ENCODE measurements at places on chromosomes 4 and X. TPM values are rescaled to one million over a fixed set of nuclear protein-coding genes. Genes with fewer than 3 reads are reported as not detected.

GRCh38 chrX:105297041-105297440 is 76.5 kb upstream of the TEX13A start:
- no peak for ATAC-seq

DNA sequence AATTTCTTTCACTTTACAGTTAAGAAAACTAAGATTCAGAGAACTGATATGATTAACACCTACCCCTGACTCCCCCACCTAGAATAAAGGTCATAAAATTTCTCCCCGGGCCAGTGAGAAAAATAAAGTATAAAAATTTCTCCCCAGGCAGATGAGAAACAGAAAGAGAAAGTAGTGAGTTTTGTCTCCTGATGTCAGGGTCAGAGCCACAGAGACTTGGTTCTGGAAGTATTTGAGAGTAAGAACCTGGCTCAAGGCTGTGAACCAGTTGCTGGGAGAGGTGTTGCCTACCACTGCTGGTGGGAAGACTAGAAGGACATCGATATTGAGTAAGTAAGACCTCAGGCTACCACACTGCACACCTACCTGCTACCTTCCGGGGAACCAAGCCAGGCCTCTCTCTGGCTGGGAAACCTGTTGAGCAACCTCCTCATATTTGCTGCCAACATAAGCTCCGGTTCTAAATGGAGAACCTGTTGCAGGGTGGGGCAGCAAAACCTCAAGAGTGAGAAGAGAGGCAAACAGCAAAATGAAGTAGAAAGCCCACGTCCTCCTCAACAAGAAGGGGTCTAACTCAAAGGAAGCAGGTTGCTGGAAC is 104.2 kb upstream of the PUDP start:
- ATAC-seq = no peak

- no peak for ATAC-seq
These were observed 55.0 kb upstream of the NKX1-1 start for GRCh38 chr4:1460967-1461868.

DNA sequence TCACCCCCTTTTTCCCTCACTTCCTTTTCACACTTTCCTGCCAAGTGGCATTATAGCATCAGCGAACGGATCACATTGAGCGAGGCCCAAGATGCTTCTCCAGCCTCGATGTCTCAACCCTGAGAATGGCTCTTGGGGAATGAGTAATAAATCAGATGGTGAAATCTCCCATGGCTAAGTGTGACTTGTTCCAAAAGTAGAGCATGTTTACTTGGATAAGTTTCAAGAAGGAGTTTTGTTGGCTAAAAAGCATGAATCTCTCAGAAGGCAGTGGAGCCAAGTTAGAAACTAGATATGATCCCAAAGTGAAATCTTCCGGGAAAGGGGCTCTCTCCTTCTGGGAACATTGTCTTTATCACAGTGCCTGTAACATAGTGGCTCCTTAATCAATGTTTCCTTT is 316.3 kb downstream of the CAMK2D start:
- peak; percentile 30 for ATAC-seq

DNA sequence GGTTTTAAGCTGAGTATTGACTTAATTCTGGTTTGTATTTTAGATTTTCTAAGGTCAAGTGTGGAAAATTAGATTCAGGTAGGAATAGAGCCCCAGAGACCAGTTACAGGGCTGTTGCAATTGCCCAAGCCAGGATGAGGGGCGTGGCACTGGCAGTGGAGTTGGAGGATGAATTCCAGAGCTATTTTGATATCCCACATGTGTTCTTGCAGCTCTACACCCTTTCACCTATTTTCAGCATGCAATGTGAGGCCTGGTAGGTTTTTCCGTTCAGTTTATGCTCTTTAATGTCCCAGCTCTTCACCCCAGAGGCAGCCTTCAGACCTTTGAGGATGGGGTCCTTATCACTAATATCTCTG is 17.9 kb upstream of the OGT start:
- no peak for ATAC-seq

- no peak for ATAC-seq
These were observed 61.7 kb downstream of the TMA16 start for GRCh38 chr4:163556177-163556576.

DNA sequence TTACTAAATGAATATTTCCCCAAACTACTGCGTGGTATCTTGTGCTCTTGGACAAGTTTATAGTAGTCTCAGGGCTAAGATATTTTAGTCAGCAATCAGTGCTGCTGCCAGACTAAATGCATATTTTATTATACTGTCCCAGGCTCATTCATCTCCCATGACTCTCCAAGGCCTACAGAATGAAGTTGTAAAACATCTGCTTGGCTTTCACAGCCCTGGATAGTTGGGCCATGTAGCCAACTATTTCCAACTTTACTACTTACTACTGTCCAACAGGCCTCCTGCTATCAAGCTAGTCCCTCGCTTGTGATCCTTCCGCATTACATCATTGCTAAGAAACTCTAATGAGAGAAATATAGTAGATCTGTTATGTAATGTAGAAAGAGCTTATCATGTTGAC is 31.4 kb downstream of the MAGEB16 start:
- ATAC-seq = no peak

- no peak for ATAC-seq
These were observed 334.7 kb upstream of the NR3C2 start for GRCh38 chr4:148776941-148777340.

- ATAC-seq = peak; percentile 80
These were observed 487 bp downstream of the TBCK start for GRCh38 chr4:106315476-106315967.

DNA sequence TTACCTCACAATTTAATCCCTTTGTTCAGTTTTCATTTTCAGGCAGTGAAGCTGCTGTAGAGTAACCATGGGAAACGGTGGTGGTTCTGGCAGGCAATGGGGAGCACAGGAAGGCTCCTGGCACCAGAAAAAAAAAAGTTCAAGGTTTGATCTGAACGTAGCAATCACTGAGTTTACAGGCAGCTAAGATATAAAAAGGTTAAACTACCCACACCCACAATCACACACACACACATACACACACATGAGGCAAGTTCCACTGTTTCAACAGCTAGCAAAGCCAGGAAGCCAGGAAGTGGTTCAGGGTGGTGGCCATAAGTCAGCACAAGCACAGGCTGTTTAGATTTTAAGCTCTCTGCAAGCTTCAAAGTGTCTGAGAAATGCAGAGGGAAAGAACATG is at the start of gene SULT1B1:
Gene SULT1B1 (minus strand): TSS at position 166 of the 400 bp plus-strand sequence. CDS start 5,403 bp downstream, outside the sequence.
- ATAC-seq = peak; percentile 93

DNA sequence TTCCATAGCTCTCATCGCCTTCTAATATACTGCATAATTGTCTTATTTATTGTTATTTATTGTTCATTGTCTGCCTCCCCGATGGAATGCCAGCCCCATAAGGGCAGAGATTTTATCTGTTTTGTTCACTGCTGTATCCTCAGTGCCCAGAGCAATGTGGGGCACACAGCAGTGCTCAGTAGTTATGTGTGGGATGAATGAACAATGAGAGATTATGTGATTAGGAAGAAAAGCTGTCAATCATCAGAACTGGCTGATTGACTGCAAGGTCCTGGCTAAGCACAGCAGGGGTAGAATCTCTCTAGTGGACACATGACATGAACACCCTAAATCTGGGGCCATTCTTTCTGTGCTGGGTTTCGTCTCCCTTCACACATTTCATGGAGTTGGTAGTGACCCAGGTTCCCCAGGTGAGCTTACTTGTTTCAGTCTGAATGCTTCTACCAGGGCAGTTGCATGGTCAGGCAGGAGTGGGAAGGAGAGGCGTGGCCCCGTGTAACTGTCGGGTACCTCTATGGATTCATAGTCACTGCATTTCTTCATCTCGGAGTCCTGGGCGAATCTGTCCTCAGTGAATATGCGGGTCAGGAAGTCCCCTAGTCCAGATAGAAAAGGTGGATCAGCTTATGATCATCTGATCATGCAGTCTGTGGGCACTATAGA is 12.6 kb downstream of the PPEF2 start:
- ATAC-seq = no peak

GRCh38 chr4:43276321-43276720 is 383.8 kb downstream of the GRXCR1 start:
- no peak for ATAC-seq

DNA sequence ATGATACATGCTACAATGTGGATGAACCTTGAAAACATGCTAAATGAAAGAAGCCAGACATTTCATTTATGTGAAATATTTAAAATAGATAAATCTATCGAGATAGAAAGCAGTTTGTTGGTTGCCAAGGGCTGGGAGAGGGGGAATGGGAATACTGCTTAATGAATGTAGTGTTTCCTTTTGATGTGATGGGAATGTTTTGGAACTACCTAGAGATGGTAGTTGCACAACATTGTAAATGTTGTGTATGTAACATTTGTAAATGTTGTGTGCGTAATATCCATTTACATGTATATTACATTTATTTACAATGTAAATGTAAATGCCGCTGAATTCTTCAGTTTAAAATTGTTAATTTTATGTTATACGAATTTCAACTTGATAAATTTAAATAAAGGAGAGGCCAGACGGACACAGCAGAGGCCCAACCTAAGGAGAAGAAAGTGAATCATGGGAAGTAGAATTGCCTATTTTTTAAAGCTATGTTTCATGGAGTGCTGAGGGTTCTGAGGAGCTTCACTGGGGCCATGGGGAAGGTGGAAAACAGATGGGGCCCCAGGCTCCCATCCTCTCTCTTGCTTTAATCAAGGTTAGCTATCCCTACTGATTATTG is 60.0 kb upstream of the TEX13D start:
- ATAC-seq = no peak

- no peak for ATAC-seq
These were observed 10.6 kb downstream of the FAM184B start for GRCh38 chr4:17770845-17771244.

GRCh38 chr4:53764761-53765490 is 173.6 kb upstream of the LNX1 start:
- ATAC-seq = no peak

- ATAC-seq = no peak
These were observed 53.1 kb downstream of the FANCB start for GRCh38 chrX:14819769-14820168.

DNA sequence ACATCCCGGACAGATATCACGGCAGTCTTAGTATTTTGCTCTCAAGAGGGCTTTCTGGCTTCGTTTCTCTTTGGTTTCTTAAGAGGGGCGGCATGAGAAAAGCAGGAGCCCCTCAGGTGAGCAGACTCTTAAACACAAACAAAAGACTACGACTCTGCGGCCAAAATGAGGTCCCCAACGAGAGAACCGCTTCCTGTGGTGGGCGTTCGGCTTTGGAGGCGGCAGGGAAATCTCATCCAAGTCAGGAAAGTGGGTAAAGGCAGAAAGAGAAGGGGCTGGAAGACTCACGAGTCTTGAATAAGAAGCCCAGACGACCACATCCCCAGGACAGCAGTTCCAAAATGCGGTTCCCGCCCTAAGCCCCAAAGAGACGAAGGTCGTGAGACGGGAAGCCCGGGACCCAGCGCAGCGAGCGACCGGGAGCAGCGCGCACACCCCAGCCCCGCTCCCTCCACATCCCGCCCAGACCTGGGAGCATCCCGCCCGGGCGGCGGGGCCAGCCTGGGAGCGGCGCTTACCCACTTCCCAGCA is 409 bp downstream of the UGDH start:
- ATAC-seq = peak; percentile 27

- no peak for ATAC-seq
These were observed 84.5 kb upstream of the MAML3 start for GRCh38 chr4:140238351-140239056.

DNA sequence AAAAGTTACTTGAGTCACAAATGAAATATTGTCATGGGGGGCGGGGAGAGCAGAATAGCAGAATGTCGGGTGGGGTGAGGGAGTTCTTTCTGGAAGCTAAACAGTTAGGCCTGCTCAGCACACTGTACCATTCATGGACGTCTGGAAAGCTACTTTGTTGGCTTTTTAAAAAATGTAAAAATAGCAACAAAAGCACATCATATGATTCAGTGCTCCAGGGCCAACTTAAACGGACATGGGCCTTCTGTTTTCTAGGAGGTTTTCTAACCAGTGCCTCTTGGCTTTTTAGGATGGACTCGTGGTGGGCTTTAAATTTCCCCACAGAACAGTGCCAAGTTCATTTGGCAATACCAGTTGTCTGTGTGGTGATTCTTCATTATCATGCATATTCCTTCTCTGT is 57.4 kb upstream of the CLCN4 start:
- no peak for ATAC-seq

- no peak for ATAC-seq
These were observed 242.8 kb downstream of the ADGRL3 start for GRCh38 chr4:61442936-61443335.

DNA sequence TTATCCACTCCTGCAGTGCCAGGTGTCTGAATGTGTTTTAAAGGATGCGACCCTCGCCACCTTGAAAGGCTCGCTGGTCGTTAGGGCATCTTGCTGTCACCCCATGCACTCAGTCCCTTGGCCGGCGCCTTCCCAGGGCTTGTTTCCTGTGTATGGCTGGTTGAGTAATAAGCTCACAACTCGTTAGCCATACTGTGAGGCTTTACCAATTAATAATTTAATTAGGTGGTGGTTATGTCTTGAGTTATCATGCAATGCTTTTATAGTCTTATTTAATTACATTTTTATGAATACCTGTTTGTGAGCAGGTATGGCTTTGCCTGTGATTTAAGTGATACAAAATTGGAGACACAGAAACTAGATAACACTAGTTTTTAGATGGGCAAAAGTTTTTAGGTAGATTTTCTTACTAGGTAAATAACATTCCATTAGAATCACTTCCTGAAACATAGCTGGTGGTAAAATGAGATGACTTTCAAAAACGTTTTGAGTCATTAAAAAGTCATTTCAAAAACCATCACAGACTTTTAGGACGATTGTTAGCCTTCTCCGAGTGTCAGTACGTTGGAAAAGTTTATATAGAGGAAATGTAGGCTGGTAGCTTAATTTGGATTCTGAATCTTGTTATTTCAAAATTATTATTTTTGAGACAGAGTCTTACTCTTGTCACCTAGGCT is 18.2 kb downstream of the PTTG2 start:
- ATAC-seq = peak; percentile 46

DNA sequence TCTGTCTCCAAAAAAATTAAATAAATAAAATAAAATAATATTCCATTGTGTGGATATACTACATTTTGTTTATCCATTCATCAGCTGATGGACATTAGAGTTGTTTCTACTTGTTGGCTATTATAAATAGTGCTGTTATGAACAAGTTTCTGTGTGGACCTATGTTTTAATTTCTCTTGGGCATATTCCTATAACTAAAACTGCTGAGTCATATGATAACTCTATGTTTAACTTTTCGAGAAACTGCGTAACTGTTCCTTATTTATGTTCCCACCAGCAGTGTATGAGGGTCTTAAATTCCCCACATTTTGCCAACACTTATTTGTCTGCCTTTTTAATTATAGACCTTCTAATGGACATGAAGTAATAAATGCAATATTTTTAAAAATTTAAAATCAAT is 369.5 kb downstream of the CHIC1 start:
- no peak for ATAC-seq

The USP46 gene
- total RNA-seq = 10.1 TPM

The PARM1 gene
- not detected for total RNA-seq

The ADH1A gene
- total RNA-seq = not detected

The NR3C2 gene
- 7.1 TPM for total RNA-seq

The CXCL9 gene
- 0.45 TPM for total RNA-seq

The HERC5 gene
- 26.1 TPM for total RNA-seq

The MGAT4D gene
- not detected for total RNA-seq

The TRPC5OS gene
- total RNA-seq = not detected

The TRIM60 gene
- total RNA-seq = not detected

The GRK4 gene
- 5.7 TPM for total RNA-seq

The SSX3 gene
- total RNA-seq = not detected

The NPY5R gene
- total RNA-seq = not detected

The GIMD1 gene
- total RNA-seq = not detected

Data from activated T-helper 17 cell treated with anti-CD3 and anti-CD28 coated beads, Interleukin-2, amount 50 U/mL, for 72 hours (primary cell).